Astrocyte of the hippocampus (primary cell): ENCODE measurements at places on chromosomes 4 and X.
A peak's percentile ranks its signal among the peaks of the same experiment; 100 is the strongest.

DNA sequence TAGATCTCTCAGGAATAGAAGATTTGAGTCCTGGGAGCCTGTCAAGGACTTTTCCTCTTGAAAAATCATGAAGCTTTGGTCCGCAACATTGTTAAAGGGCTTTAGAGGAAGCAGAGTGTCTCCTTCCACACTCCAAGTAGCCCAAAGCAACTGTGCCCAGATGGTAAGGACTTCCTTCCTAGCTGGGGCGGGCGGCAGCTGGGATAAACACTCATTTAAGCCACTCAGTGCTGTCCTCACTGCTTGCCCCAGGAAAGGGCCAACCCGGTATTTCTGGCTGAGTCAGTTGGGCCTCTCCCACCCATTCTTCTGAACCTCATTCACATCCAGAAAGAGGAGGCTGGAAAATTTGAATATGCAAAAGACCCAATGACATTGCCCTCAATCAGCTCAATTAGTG lies 144.3 kb downstream of the CHIC2 start:
- no peak for DNase-seq

DNA sequence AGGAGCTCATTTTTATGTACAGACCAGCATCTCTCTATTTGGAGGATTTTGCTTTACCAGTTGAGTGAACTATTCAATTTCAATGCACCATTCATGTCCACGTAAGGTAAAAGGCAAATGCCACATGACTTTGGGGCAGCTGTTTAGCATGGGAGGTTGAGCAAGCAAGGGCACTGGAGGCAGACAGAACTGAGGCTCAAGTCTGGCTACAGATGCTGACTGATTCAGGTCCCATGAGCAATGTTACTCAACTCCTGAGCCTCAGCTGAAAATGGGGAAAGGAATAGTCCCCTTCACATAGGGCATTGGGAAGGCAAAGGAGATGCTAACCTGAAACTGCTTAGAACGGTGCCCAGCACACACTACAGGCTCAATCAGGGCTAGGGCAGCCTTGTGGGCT lies 93.0 kb upstream of the MTM1 start:
- DNase-seq = no peak

DNA sequence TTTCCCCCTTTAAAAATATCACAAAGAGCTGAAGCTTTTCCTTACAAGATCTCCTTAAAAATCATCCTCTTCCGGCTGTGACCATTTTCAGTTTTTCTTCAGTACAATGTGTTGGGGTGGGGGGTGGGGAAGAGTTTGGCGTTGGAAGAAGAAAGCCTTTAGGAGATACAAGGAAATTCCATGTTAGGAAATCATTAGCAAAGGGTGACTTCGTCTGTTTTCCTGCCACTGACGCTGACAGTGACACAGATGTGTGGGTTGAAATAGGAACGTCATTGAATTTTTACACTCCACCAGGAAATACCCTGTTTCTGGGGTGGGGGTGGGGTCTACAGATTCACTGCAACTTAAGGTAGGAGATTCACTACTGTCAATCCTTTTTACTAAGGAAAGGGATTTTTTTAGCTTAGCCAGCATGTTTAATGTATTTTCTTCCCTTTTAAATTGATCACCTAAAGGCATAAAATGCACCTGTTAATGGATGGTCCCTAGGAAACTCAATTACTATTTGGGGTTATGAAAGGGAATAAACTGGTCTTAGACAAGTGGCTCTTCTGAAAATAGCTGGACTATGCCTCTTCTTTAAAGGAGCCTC lies 3.9 kb downstream of the MAMLD1 start:
- no peak for DNase-seq

- DNase-seq = no peak
Measured at GRCh38 chr4:157005193-157005592, 33.6 kb upstream of the PDGFC start.

DNA sequence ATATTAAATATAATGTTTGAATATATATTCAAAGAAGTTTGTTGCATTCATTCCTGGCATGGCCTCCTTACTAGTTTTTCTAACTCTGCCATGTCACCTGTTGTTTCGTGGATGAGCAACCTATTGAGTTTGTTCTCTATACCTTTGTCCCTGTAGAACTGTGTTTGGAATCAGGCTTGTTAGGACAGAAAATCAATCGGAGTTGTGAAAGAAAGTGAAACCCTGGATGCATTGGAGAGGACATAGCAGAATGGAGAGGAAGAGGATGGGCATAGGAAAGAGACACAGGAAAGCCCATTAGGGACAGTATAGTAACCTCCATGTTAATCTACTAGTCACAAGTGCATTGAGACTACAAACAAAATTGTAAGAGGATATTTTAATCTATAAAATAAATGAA lies 31.2 kb downstream of the ANK2 start:
- no peak for DNase-seq

DNA sequence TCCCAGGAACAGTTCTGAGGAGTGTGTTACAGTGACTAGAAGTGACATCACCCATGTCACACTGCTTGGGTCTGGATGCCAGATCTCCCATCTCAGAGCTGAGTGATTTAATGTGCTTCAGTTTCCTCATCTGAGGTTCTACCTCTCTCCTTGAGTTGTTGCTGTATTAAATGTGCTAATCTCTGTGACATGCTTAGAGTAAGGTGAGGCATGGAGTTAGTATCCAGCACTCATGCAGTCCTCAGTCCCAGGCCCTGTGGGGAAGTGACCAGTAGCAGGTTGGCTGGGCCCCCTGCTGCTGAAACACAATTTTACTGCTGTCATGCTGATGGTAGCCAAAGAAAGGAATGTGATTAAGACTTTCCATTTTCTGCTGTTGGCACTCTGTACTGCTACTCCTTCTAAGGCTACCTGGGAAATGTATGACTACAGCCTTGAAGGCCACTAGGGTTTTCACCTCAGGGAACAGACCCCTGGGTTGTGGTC lies 639.6 kb downstream of the MID1IP1 start:
- DNase-seq = no peak

DNA sequence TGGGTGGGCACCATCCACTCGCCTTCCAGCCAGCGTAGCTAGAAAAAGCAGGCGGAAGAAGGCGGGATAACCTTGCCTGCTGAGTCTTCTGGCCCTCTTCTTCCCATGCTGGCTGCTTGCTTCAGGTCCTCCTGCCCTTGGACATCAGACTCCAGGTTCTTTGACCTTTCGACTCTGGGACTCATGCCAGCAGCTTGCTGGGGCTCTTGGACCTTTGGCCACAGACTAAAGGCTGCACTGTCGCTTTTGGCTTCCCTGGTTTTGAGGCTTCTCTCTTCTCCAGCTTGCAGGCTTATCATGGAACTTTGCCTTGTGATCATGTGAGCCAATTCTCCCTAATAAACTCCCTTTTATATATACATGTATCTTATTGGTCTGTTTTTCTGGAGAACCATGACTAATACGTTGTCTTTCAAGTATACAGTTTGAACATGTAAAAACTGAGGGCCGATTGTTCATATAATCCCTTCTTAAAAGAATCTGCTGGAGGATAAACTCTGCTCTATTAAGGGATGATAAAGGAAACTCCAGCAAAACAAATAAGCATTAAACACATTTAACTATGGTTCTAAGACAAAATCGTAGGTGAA lies 116.6 kb upstream of the LCORL start:
- DNase-seq = no peak

DNA sequence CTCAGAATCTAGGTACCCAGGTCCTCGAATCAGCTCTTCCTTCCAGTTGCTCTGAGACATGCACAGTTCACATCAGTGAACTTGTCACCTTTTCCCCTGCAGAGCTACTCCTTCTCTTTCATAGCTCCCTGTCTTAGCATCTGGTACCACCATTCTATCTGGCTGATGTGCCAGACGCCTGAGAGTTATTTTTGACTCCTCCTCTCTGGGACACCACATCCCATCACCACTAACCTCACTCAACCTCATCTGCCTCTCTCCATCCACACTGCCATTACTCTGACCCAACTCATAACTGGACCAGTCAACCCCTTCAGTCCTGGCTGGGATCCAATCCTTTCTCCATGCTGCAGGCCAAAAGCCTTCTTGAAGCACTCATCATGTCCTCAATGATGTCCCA lies 44.5 kb downstream of the SLC2A9 start:
- no peak for DNase-seq

- peak; percentile 49 for DNase-seq
Measured at GRCh38 chrX:85024044-85024443, 20.4 kb downstream of the APOOL start.

- DNase-seq = no peak
Measured at GRCh38 chr4:109910256-109910655, 2.4 kb upstream of the EGF start.

GRCh38 chrX:28589046-28589445 lies 1.8 kb downstream of the IL1RAPL1 start:
- no peak for DNase-seq

DNA sequence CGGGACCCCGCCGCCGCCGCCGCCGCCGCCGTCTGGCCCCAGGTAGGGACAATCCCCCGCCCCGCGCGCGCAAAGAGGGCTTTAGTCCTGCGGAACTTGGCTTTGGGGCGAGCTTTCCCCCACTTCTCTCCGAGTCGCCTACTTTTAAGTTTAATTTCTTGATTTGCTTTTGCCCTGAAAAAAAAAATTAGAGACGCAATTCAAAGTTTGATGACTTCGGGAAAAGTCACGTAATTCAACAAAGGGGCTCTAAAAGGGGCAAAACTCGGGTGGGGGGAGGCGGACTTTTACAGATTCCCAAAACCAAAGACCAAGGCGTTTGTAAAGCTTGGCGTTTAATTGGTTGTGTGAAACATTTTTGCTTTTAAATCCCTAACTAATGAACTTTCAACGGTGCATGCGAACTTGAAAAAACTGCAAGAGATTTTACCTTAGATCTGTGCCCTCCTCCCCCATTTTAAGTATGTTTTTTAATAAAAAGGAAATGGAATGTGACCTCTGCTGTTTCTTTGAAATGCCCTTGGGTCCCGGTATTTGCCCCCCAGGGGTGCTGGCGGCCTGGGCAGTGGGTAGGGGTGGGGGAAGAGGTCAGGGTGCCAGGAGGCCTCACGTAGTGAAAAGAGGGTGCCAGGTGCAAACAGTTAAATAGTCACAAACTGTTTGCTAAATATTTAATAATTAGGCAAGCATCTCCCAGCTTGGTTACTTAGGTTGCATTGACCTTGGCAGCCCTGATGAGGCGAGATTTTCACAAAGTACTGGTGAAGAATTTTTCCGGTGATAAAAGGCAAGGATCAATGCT lies 209.7 kb downstream of the NWD2 start:
- no peak for DNase-seq

GRCh38 chr4:131091896-131092295 lies 1995.9 kb downstream of the C4orf33 start:
- peak; percentile 36 for DNase-seq

GRCh38 chr4:74682567-74683359 lies 111.6 kb downstream of the BTC start:
- peak; percentile 94 for DNase-seq

- no peak for DNase-seq
Measured at GRCh38 chr4:140426610-140427105, 790 bp downstream of the CLGN start.

- DNase-seq = no peak
Measured at GRCh38 chr4:17155486-17155885, 257.0 kb upstream of the LDB2 start.

GRCh38 chrX:23228950-23229448 lies 105.7 kb upstream of the PTCHD1 start:
- no peak for DNase-seq

DNA sequence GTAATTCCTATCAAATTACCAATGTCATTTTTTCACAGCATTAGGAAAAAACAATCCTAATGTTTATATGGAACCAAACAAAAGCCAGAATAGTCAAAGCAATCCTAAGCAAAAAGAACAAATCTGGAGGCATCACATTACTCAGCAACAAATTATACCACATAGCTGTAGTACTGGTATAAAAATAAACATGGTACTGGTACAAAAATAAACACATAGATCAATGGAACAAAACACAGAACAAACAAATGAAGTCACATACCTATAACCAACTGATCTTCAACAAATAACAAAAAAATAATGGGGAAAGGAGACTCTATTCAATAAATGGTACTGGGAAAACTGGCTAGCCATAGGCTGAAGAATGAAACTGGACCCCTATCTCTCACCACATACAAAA lies 37.4 kb downstream of the PPA2 start:
- no peak for DNase-seq

- DNase-seq = no peak
Measured at GRCh38 chr4:95585016-95585695, 36.4 kb upstream of the UNC5C start.
